ENCODE measurements at places on chromosomes 5 and 9.

- no peak for DNase-seq
Observed at GRCh38 chr5:169094586-169095409, 206.1 kb downstream of the SLIT3 start.

GRCh38 chr5:88251048-88251711 lies 17.5 kb downstream of the TMEM161B start:
- no peak for DNase-seq

DNA sequence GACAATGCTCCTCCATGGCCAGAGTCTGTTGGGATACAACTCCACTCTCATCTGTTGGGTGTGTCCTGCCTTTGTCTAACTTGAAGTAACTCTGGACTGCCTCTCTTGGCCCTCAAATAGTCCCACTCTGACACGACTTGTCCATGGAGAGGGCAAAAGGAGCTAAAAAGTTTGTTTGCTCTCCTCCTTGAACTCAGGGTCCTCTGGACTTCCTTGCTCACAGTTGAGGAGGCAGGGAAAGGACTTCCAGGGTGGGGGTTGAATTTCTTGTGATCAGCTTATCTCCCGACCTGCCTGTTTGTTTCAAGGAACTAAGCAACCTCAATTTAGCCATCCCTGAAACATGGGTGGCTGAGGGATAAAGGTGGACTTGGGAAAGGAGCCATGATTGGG lies 11.7 kb downstream of the DNAJB5 start:
- no peak for DNase-seq

- no peak for DNase-seq
Observed at GRCh38 chr9:136531904-136532798, 13.7 kb downstream of the NOTCH1 start.

GRCh38 chr5:65034029-65034812 lies 265.5 kb downstream of the CWC27 start:
- DNase-seq, result no peak

DNA sequence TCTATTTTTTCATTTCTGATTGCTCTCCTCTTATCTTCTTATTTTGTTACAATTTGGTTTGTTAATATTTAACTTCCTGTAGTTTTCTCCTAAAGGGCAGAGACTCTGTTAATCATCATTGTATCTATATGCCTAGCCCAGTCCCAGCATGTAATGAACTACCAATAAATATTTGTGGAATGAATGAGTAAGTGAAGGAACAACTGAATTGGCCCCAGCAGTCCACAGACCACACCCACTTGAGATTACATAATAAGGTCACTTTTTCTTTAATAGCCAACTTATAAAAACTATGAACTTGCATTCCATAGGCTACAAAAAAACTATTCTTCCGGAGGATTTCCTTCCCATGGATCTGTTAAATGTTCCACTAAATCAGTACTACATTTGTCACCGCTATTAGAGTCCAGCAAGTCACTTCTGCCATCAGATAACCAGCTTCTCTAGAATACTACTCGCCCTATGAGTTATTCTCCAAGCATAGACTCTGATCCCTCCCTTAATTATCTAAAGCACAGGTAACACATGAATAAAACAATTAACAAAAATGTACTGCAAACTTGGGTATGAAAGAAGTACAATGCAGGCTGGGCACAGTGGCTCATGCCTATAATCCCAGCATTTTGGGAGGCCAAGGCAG lies 27.5 kb upstream of the TNPO1 start:
- DNase-seq, result no peak

DNA sequence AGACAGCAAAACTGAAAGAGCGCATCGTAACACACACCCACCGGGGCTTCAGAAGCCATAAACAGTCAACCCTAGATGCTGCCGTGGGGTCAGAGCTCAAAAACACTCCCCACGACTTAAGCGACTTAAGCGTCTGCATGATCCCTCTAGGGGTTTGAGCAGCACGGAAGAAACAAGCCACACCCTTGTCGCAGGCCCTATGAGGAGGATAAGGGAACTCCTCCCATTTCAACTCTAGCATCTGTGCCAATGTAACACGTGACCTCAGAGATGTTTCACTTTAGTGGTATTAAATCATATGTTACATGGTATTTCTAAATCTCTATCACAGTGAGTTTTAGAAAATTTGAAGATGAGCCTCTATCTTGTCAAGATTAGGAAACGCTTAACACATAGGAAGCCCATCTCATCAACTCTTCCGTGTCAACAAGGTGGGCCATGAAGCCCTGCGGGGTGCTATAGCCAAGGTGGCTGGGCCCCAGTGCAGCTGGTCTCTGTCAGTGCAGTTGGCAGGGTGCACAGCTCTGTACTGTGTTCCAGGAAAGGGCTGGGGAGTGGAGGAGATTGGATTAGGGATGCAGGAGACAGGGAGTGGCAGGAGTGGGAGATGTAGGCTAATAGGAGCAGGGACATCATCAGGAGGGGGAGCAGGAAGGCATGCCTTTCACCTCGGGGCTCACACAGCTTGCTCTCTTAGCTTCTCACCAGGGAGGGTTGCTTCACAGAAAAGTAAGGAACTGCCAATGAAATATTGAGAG lies 33.1 kb downstream of the ZCCHC9 start:
- DNase-seq, result no peak

GRCh38 chr9:91902475-91903125 lies 47.4 kb downstream of the ROR2 start:
- DNase-seq, result no peak

Measured in NCI-H2081 treated with DMSO at 0.1 percent for 48 hours (cell line).